ENCODE measurements at places on chromosomes 2 and 18. TPM values are rescaled to one million over a fixed set of nuclear protein-coding genes. Genes with fewer than 3 reads are reported as not detected.

- no peak for DNase-seq
Measured at GRCh38 chr2:423479-423878, 135.6 kb upstream of the ALKAL2 start.

- DNase-seq, result no peak
Measured at GRCh38 chr2:236693531-236693930, 123.9 kb downstream of the ACKR3 start.

DNA sequence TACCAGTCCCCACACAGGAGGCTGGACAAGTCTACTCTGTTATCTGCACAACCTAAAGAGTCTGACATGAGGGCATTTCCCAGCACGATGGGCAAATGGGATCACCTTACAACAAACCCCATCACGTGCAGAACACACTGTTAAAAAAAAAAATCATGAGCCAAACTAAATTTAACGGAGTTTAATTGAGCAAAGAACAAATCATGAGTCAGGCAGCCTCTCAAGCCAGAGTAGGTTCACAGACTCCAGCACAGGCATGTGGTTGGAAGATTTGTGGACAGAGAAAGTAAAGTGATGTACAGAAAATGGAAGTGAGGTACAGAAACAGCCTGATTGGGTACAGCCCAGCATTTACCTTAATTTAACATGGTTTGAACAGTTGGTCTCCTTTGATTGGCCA lies 59.9 kb downstream of the KYNU start:
- DNase-seq, result no peak

The COLEC11 gene
- total RNA-seq, result 2.3 TPM

The UGT1A3 gene
- not detected for total RNA-seq

All from endothelial cell (in vitro differentiated cells).